ENCODE measurements at places on chromosomes 3 and 15. TPM values are rescaled to one million over a fixed set of nuclear protein-coding genes. Genes with fewer than 3 reads are reported as not detected.

Gene SETMAR
- 17.5 TPM for total RNA-seq

GRCh38 chr3:64539451-64540196 is 148.2 kb downstream of the ADAMTS9 start:
- no peak overlapping the region for H3K4me3 ChIP-seq
- no peak for DNase-seq

- peak; percentile 38 for DNase-seq
- H3K27ac ChIP-seq = no peak overlapping the region
Observed at GRCh38 chr3:150022381-150023238, 51.9 kb upstream of the PFN2 start.

DNA sequence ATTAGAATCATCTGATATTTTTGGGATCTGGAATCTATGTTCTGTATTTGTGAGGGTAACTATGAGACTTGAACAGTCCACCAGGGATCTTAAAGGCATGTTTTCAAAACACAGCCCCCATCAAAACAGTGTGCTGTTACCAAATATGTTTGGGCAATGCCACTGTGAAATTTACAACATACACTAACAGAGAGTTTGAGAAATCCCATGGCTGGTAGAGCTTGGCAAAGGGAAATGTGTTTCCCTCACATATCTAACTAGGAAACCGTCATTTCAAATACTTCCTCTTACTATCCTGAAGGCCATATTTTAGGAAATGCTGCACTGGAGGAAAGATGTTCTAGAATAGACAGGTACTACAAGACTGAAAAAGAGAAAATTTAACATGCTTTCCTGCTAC is 607.4 kb downstream of the FHIT start:
- no peaks in the 10 kb centered on the region for H3K36me3 ChIP-seq
- no peak overlapping the region for H3K4me3 ChIP-seq
- no peak overlapping the region for H3K27ac ChIP-seq
- DNase-seq = no peak

- no peak overlapping the region for H3K27ac ChIP-seq
- no peak for DNase-seq
- no peaks in the 10 kb centered on the region for H3K36me3 ChIP-seq
- peaks cover 23% of the 10 kb centered on the region for H3K27me3 ChIP-seq
- no peaks in the 10 kb centered on the region for H3K4me1 ChIP-seq
- no peak overlapping the region for H3K4me3 ChIP-seq
Observed at GRCh38 chr15:101464256-101464998, 25.1 kb downstream of the PCSK6 start.
